A172 (cell line): ENCODE measurements at places on chromosomes 11 and 22.
A peak's percentile ranks its signal among the peaks of the same experiment; 100 is the strongest.

DNA sequence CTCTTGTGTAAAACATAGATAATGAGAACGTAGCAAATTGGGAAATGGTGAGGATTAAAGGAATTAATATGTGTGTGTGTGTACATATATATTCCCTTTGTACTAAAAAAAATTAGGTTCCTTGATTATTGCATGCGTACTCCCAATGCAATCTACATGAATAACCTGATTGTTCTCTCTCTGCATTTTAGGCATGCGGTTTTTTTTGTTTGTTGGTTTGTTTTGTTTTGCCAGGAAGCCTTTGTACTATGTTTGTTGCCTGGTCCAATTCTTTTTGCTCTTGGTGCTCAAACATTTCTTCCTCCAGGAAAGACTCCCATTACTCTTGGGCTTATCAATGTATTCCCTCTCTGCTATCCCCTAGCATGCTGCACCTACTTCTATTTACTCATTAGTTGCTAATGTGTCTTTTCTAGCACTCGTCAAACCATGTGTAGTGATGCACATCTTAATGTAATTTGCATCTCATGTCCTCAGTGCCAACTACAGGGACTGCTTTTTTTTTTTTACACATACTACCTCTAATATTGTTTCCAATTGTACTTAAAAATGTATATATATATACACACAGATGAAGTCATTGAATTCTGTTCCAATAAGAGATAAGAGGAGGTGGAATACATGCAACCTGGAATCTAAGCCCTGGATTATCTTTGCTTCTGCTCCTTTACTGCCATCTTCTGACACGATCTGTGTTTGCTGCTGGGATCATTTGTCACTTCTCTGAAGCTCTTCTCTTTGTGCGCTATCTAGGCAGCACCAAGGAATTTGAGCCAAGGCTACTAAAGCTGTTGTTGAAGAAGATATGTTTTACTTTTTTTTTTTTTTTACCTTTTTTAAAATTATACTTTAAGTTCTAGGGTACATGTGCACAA is 197.2 kb upstream of the ANO3 start:
- peak; percentile 3 for DNase-seq

DNA sequence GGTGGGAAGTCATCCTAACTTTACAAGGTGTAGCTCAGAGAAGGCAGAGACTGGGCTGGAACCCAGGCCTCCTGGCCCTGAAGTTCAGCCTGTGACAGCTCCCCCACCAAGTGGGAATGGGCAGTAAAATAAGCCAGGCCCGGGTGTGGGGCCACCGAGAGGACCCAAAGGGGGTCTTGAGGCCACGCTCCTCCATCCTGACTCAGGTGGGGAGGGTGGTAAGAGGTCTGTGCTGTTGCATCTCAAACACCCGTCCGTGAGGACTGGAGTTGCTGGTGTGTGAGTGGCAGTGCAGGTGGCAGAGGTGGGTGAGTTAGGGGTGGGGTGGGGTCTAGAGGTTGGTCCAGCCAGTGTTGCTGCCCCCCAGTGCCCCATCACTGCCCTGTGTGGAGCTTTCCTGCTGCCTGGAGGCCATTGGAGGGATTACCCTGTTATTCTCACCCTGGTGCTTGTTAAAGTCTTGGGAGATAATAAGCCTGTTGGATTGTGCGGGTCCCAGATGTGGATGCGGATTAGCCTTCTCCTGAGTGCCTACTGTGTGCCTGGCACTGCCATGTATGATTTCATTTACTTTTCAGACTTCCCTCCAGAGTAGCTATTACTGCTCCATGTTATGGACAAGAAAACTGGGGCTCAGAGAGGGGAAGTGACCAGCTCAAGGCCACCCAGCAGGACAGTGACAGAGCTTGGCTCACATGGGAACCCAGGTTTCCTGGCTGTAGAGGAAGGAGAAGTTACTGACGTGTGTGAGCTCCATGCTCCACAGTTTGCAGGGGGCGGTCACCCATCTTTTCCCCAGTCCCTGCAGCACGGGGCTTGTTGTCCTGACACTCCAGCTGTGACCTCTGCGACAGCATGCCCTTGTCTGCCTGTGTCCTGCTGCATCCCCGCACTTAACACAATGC is 12.9 kb downstream of the SERPINH1 start:
- no peak for DNase-seq

- no peak for DNase-seq
These were observed 282.4 kb downstream of the C11orf87 start for GRCh38 chr11:109704432-109704831.

GRCh38 chr11:128965485-128965884 is 22.8 kb upstream of the TP53AIP1 start:
- no peak for DNase-seq

DNA sequence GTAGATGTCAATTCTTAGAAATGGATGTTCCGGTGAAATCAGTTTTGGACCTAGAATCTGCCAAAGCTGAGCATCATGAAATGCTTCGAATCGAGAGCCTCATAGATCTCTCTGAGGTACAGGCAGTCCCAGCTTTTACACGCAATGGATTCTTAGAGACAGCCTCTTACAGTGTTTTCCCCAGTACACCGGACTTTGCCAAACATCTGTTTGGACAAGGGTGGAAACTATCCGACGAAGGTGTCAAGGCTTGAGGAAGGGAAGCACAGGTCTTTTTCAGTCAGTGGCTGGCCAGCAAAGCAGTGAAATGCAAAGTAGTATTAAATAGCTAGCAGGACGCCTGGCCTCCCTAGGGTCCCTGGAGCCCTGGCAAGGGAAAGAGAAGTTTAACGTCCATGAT is 4.9 kb downstream of the GRK3 start:
- no peak for DNase-seq

DNA sequence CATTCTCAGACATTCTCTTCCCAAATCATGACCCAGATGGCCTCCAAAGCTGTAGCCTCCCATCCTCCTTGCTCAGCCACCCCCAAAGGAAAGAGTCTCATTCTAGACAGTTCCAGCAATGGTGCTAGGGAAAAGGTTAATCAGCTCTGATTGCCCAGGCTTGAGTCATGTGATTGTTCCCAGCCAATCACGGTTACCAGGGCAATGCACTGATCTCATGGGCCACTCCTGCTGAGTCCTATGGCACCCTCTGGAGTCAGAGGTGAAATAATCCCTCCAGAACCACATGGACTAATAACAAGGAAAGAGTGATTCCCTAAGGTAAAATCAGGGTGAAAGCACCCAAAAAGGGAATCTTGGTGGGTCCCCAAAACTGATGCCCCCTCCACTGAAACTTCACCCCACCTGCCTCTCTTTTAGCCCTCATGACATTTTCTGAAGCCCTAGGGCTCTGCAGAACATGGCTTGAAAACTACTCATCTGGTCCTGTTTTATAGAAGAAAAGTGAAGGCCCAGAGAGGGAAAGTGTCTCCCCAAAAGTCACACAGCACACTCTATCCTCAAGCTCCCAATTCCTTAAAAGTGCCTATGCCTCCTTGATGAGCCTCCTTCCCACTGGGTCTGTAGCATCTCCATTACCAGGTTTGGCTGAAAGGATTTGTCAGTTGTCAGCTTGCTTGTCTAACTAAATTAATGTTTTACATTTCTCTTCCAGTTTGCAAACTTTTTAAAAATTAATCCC is 203.7 kb downstream of the MN1 start:
- DNase-seq: peak; percentile 29

GRCh38 chr22:29325356-29325755 is 9.9 kb upstream of the RASL10A start:
- DNase-seq: no peak

- DNase-seq: no peak
These were observed 4.3 kb downstream of the BCO2 start for GRCh38 chr11:112179601-112180000.

GRCh38 chr11:8532475-8532874 is 61.6 kb downstream of the STK33 start:
- no peak for DNase-seq

DNA sequence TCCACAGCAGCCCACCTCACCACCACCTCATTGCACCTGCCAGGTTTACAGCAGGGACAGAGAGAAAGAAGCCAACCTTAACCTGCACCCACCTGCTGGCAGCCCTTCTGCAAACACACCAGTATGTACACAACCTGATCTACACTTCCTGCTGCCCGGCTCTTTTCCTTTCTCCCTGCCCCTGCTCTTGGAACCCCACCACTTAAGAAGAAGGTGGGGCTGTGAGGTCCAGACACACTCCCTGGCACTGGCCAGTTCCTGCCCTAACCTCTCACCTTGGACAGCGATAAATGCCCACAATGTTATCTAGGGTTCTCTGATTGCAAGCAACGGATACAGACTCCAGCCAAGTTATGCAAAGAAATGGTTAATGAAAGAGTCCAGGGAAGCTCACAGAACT is 10.8 kb upstream of the SLC35C1 start:
- no peak for DNase-seq

- DNase-seq: no peak
These were observed 85.2 kb downstream of the CCDC34 start for GRCh38 chr11:27277843-27278242.

- DNase-seq: no peak
These were observed 124.4 kb upstream of the PGR start for GRCh38 chr11:101254037-101254436.

DNA sequence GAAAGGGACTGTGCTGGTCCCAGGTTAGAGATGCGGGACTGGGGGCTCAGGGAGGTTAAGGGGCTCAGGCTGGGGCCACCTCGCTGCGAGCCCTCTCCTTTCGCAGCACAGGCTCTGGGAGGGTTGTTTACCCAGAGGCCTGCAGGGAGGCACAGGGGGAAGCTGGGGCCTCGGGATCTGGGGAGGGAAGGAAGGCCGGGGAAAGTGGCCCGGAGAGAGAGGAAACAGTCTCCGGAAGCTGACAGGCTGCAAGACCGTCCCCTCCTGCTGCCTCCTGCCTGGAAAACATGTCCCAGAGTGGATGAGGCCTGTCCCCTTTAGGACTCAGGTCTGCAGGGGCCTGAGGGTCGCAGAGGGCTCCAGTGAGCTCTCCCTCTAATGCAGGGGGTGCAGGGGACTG is 45.4 kb downstream of the MYO7A start:
- no peak for DNase-seq

DNA sequence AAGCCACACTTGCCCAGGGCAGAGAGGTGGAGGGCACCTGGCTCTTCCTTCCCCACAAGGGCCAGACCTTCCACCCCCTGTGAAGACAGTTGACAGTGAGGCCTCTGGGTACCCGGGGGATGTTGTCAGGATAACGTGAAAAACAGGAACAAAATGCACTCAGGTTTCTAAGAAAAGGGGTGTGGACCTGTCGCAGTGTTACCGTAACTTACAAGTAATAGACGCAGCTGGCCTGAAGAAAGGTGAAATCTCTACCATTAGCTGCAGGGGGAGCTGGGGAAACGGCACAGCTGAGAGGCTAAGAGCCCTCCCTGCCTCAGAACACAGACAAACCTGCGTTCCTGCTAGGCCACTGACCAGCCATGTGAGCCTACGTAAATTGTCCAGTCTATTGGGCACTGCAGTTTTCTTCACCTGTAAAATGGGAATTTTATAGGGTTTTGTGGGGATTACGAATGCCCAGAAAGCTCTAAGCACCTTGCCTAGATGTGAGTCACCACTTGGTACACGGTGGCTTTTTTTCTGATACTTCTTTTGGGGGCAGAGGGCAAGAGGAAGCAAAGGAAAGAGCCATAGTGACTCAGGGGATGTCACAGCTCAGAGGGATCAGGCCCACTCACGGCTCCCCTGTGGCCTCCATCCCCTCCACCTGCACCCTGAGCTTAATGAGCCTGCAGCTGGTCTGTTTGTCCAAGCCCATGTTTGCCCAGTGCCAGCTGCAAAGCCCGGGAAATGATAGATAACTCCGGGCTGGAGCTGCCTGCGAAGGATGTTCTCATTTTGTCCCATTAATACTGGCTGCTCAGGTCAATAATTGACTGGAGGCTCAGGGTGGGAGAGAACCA is 18.4 kb upstream of the CABP7 start:
- peak; percentile 72 for DNase-seq

GRCh38 chr22:49569286-49570031 is 258.2 kb downstream of the BRD1 start:
- no peak for DNase-seq

DNA sequence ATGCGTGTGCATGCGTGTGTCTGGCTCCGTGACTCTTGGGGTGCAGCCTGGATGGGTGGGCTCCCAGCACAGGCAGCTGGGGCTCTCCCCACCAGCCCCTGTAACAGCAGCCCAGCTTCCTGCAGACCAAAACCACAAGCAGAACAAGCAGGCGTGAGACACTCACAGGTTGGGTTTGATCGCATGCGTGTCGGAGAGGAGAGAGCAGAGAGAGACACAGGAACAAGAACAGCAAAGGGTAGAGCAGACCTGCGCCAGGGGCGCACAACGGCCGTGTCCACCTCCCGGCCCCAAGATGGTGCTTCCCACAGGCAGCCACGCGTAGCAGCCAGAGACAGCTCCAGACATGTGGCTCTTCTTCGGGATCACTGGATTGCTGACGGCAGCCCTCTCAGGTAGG is at the start of gene CD6:
TSS of gene CD6 (plus strand) at position 161 of the 400 bp plus-strand sequence. CDS start at position 347, 186 bp downstream.
- no peak for DNase-seq

DNA sequence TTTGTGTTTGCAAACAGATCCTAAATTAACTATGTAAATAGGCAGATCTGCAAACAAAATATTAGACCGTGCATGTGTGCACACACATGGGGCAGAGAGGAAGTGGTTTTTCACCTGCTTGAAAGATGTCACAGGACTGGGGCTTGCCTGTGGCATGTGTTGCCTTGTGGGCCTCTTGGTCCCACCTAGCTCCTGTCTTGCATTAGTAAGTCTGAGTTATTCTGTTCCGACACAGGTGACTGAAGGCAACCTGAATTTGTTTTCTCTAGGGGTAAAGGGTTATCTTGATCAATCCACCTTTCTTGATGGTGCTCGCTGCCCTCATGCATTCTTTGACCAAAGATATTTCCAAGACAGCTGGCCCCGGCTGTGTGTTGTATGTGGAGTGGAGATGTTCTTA is 667.5 kb downstream of the NTM start:
- no peak for DNase-seq
